ENCODE measurements at places on chromosomes 2 and 18.

GRCh38 chr2:120593921-120594686 is 141.6 kb upstream of the GLI2 start:
- no peak for DNase-seq

GRCh38 chr18:24108641-24109040 is 30.2 kb upstream of the CABYR start:
- DNase-seq, result no peak

GRCh38 chr18:45723567-45724355 is at the start of gene SLC14A1:
Gene SLC14A1, plus strand, starts transcription at chr18:45724181. Its CDS starts 6,140 bp downstream, at chr18:45730321.
- no peak for DNase-seq

GRCh38 chr2:24432735-24433134 is 58.3 kb upstream of the NCOA1 start:
- peak; percentile 44 for DNase-seq

DNA sequence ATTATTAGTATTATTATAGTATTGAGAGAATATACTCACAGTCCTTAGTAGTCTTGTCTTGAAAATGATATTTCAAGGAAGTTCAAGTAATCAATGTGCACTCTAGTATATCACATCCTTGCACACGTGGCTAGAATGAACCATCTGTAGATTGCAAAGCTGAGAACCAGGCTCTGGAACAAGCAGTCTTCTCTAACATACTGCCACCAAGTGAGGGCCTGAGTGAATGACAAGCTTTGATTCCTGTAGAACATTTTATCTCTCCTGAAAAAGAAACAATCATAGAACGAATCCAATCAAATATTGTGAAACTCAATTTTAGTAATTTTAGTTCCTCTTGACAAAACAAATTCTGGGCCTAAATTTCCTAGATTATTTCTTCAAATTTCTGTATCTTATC is 55.3 kb upstream of the SULT1C3 start:
- DNase-seq, result no peak

Measured in CD14-positive monocyte (primary cell).